ENCODE measurements at places on chromosomes 11 and 22.

DNA sequence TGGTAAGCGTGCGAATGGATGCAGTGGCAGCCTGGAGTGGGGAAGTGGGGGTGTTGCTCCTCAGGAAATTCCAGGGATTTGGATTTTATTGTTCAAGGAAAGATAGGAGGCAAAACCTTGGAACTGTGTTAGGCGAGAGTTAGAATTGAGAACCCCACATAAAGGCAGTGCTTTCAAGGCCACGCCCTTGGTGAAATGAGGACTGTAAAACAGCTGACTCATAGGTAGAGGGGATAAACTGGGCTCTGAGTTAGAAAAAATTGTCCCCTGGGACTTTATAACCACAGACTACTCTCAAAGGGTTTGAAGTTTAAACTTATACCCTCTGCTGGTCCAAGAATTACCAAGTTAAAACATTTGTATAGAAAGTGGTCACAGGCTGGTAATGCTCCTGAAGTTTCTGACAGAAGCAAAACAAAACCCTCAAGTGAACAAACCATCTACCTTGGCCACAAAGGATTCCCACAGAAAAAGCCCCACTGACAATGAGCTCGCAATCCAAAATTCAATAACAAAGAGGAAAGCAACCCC lies 250.3 kb upstream of the TBCEL start:
- DNase-seq = no peak

GRCh38 chr11:12537778-12538401 lies 136.3 kb upstream of the TEAD1 start:
- DNase-seq = no peak

- DNase-seq = no peak
Observed at GRCh38 chr11:2311353-2312133, 9.7 kb downstream of the TSPAN32 start.

DNA sequence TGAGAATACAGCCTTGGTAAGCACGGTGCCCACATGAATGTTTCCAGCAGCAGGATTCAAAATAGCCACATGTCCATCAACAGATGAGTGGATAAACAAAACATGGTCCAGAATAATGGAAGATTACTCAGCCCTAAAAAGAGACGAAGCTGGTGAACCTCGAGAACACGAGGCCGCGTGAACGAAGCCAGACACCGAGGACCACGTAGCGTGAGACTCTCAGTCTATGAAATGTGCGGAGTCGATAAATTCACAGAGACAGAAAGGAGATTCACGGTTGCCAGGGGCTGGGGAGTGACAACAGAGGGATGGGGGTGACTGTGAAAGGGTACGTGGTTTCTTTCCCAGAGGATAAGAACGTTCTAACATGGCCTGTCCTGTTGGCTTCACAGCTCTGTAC lies 2.9 kb upstream of the ASCL2 start:
- no peak for DNase-seq

- no peak for DNase-seq
Observed at GRCh38 chr11:133239575-133239974, 292.7 kb downstream of the OPCML start.

DNA sequence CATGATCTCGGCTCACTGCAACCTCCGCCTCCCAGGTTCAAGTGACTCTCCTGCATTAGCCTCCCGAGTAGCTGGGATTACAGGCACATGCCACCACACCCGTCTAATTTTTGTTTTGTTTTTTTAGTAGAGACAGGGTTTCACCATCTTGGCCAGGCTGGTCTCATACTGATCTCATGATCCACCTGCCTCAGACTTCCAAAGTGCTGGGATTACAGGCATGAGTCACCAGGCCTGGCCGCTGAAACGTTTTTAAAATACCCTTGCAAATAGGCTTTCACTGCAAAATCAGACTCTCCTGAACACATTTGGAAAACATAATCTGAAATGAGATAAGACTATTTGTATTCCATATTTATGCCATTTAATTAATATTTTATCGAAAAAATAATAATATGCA lies 826.1 kb upstream of the CNTN5 start:
- no peak for DNase-seq

DNA sequence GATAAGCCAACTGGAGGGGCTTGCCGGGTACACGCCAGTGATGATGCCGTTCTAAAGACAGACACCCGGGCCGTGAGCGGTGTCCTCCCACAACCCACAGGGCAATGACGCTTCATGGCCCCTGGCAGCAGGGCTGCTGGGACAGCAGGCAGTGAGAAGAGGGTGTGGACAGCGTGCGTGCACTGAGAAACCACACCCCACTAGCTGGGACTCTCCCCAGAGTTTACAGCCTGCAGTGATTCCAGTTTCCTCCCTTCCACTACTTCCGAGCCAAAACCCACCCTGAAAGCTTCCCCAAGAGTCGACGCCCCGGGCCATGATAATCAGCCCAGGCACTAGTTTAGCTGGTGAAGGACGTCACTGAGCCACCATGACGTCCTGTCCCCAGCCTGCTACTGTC lies 29.2 kb downstream of the CPT1A start:
- DNase-seq = no peak

DNA sequence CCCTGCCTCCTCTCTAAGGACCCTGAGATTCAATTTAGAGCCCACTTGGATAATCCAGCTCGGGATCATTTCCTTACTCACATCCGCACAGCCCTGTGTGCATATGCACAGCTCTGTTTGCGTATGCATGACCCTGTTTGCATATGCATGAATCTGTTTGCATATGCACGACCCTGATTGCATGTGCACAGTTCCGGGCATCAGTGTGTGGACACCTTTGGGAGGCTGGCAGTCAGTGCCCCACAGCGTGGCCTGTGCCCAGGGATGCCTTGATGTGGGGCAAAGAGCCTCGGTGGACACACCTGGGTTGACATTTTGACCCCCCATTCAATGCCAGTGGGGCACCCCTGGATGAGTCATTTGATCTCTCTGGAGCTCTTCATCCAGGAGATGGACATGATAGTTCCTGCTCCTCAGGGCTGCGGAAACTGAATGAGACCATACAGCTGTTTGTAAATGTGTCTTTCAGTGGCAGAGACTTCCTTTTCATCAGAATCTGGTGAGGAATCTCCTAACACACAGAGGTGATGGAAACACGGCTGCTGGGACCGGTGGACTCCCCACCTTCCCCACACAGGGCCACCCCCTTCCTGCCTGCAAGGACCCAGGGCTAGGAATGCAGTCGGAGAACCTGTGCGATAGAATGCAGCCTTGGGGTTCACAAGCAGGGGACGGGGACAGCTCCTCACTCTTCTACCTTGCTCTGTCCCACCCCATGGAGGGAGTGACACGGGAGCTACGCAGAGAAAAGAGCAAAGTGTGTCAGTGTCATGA lies 41.2 kb downstream of the MYEOV start:
- no peak for DNase-seq

DNA sequence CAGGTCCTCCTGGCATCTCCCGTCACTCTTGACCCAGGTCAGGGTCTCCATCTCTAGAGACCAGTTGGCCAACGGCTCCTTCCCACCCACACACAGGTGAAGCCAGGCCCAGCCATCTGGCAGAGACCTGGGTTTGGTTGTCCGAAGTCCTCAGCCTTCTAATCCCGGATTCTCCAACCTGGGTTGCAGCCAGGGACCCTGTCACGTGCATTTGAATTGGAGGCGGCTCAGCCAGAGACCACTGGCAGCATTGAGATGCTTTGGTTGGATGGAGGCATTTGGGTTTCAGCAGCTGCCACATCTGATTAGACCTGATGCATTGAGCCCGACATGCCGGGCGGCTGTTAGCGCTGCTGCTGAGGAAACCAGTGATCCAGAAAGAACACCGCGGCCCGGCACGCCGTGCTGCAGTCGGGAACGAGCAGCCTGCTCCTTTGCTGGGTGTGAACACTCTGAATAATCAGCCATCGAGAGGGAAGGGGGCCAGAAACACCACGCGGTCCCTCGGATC lies 163.2 kb downstream of the BRD1 start:
- no peak for DNase-seq

GRCh38 chr11:40119661-40120060 lies 1339.8 kb downstream of the LRRC4C start:
- DNase-seq = no peak

DNA sequence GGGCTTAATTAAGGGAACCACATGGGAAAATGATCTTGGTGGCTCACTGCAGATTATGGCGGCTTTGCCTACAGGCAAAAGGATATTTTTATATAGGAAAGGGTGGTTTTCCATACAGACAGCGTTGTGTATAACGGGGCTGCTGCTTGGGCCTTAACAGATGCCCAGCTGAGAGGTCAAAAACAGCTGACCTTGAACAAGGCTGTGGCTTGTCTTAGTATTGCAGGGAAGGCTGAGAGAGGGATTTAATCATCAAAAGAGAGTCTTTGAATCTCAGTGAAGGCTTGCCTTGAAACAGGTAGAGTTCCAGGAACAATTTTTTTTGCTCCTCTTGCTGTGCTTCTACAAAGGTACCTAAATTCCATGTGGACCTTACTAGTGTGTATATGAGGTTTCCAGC lies 301.6 kb upstream of the C11orf87 start:
- no peak for DNase-seq

DNA sequence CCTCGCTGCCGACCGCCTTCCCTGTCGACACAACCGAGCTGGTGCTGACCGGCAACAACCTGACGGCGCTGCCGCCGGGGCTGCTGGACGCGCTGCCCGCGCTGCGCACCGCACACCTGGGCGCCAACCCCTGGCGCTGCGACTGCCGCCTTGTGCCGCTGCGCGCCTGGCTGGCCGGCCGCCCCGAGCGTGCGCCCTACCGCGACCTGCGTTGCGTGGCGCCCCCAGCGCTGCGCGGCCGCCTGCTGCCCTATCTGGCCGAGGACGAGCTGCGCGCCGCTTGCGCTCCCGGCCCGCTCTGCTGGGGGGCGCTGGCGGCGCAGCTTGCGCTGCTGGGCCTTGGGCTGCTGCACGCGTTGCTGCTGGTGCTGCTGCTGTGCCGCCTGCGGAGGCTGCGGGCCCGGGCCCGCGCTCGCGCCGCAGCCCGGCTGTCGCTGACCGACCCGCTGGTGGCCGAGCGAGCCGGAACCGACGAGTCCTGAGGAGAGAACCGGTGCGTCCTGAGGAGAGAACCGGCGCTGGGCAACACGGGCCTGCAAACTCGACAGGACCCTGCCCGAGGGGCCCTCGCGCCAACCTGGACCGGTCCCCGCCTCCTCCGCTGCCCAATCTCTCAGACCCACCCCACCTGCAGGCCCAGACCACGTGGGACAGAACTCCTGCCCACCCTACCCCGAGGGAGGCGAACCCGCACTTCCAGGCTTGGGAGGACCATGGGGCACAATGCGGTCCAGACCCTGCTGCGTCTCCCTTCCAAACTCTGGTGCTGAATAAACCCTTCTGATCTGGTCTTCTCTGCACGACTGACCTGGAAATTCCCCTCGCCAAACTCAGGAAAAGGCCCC lies 866 bp downstream of the GP1BB start:
- DNase-seq = peak; percentile 14

DNA sequence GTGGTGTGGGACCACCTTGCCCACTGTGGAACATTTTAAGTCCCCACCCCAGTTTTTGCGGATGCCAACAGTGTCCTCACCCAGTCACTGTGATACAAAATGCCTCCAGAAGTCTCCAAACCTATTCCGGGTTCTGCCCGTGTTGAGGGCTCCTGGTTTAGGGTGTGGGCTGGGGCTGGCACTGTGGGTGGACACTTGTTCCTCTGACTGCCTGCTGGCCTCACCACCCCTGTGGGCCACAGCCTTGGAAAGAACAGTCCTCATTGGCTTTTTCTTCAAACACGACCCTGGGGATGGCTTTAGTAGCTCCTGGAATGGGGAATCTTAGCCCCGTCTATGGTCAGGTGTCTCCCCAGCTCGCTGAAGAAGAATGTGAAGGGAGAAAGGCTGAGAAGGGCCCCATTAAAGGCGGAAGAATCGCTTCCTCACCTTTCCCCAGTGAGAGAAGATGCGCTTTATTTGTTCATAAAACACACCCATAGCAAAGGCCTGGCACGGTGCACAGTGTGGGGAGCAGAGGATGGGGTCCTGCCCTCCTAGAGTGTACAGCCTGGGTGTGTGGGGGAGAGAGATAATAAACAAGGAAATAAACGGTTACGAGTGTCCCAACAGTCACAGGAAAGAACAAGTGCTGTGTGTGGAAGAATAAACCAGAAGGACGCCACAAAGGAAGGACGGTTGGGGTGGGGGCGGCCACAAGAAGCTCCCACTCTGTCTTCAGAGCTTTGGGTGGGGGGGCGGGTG lies 91.6 kb upstream of the SLC22A12 start:
- no peak for DNase-seq

- DNase-seq = no peak
Observed at GRCh38 chr22:22816766-22817410, 70.7 kb upstream of the IGLL5 start.
